ENCODE measurements at places on chromosomes 6 and 20.

DNA sequence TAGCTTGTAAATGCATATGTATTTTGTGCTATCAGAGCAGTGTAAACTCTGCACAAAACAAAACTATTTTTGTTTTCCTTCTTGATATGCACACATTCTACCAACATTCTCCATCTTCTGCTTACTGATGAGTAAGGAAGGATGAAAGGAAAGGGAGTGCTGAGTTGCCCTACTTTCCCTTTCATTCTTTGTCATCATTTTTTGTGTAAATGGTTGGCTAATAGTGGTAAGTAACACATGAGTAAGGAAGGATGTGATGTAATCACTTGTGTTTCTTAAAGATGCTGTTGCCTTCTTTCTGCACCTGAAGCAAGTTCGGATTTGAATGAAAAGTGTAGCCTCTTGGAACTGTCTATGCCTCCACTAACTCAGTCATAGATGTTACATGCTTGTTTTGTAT is 4.6 kb upstream of the REV3L start:
- DNase-seq, result no peak

GRCh38 chr6:158376631-158377081 is 64.4 kb downstream of the TULP4 start:
- no peak for DNase-seq

DNA sequence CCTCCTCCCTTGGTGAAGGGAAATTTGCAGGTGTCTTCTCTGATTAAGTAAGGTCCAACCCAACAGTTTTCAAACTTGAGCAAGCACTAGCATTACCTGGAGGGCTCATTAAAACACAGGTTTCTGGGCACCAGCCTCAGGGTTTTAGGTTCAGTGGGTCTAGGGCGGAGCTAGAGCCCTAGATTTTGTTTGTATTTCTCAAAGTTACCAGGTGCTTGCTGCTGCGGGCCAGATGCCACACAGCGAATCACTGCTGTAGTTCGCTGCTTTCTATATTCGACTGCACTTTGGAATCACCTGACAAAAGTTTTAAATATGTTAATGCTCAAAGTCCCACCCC is 869 bp downstream of the COL21A1 start:
- DNase-seq, result no peak

DNA sequence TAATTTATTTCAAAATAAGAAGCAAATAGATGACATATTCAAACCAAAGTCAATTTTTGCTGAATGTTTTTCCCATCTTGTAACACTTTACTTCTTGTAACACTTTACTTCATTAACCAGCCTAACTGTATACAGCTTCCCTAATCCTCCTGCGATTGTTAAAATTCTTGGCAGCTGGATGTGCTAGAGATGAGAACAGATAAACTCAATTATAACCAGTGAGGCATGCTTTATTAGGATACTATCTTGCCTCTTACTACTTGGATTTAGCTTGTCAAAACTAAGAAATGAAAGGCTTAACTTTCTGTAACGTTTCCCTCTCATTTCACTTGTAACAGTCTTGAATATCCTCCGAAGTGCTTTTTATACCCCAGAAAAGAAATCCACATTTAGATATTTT is 94.1 kb upstream of the BMP5 start:
- no peak for DNase-seq

DNA sequence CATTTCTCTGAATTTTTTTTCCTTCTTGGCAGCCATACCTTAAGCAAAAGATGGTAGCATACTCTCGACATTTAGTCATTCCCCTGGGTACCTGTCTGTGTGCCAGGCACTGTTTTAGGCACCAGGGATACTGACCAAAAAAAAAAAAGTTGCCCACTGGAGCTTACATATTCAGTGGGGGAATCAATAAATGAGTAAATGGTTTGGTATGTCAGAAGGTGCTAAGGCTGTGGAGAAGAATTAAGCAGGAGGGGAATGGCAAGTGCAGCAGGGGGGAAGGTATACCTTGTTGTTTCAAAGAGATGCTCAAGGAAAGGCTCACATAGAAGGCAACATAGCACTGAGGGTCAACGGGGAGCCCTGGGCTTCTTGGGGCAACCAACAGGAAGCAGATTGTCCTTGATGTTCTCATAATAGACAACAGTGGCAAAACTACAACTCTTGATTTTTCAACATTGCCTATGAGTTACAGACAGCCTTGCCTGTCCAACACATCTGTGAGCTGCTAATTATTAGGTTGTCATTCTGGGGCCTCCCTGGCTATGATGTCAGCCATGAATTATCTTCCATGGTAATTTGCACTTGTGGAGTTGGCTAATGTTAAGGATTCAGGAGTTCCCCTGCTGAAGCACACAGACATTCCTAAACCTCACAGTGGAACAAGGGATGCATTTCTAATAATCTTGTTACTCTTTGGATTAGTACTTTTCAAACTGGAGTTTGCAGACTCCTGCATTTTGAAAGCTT is 19.6 kb downstream of the NT5E start:
- no peak for DNase-seq

- no peak for DNase-seq
Observed at GRCh38 chr6:121731381-121731780, 295.9 kb downstream of the GJA1 start.

DNA sequence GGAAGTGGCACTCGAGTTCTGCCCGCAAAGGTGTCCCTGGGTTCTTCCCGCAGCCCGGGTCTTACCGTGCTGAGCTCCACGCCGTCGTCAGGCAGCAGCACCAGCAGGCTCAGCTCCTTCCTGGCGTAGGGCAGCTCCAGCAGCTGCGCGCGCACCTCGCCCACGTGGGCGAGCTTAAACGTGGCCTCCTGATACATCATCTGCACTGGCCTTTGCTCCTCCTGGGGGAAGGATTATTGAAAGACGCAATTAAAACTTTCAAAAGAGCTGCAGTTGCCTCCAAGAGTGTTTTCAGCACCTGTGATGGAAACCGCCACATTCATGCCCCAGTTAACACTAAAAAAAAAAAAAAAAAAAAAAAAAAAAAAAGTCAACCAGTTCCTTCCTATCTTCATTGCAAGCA is 11.3 kb downstream of the SERPINB9 start:
- no peak for DNase-seq

DNA sequence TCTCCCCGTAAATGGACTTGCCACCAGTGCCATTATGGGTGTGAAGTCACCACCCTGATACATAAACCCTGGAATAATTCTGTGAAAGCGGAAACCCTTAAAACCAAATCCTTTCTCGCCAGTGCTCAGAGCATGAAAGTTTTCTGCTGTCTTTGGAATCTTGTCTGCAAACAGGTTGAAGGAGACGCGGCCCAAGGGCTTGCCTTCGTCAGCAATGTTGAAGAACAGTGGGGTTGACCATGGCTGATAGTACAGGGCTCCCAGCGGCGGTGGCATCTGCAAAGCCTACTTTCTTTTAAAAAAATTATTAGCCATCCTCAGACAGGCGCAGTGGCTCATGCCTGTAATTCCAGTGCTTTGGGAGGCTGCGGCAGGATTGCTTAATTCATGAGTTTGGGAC is 22.1 kb downstream of the ABHD12 start:
- DNase-seq, result no peak

DNA sequence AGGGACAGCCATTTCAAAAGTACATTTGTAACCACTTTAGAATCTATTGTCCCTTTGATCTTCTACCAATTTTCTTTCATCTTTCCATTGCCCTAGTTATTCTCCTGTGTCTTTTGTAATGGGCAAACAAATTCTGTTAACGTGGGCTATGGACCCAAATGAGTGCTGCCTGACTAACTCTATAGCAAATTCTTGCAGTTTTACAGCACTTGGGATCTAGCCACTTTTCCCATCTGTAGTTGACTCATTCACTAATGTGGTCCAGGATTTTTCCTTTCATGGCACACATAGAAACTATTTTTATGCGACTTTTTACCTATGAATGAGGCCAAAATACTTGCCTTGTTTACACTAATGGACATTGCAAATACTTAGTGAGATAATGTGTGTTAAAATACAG is 52.0 kb downstream of the GRIK2 start:
- no peak for DNase-seq

- DNase-seq, result no peak
Observed at GRCh38 chr20:19969507-19970255, 47.5 kb upstream of the NAA20 start.

Data from stimulated activated CD8-positive, alpha-beta memory T cell treated with anti-CD3 and anti-CD28 coated beads, Interleukin-4, amount 100 ng/mL, for 4 hours (primary cell).